ENCODE measurements at places on chromosomes 3 and 15.

DNA sequence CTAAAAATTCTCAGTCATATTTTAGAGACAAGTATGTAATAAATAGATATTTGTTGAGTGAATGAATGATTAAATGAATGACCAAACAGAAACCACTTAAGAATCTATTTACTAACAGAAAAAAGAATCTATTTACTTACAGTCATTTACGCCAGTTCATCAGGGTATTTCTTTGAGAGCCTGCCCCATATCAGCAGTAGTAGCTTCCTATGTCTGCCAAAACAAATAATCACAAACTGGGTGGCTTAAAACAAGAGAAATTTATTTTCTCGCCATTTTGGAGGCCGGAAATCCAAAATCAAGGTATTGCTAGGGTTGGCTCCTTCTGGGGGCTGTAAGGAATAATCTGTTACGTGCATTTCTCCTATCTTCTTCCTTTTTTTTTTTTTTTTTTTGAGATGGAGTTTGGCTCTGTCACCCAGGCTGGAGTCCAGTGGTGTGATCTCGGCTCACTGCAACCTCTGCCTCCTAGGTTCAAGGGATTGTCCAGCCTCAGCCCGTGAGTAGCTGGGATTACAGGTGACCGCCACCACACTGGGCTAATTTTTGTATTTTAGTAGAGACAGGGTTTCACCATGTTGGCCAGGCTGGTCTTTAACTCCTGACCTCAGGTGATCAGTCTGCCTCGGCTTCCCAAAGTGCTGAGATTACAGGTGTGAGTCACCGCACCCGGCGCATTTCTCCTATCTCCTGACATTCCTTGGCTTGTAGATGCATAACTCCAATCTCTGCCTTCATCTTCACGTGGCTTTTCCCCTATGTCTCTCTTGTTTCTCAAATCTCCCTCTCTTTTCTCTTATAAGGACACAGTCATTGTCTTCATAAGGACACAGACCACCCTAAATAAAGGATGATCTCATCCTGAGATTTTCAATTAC is 65.2 kb upstream of the SPPL2A start:
- no peak for DNase-seq

- no peak for DNase-seq
Measured at GRCh38 chr3:120473896-120474675, 23.3 kb upstream of the FSTL1 start.

- DNase-seq = no peak
Measured at GRCh38 chr3:27024493-27024892, 344.7 kb downstream of the NEK10 start.

GRCh38 chr3:184015381-184016019 is 2.2 kb downstream of the ABCC5 start:
- DNase-seq = peak; percentile 19

DNA sequence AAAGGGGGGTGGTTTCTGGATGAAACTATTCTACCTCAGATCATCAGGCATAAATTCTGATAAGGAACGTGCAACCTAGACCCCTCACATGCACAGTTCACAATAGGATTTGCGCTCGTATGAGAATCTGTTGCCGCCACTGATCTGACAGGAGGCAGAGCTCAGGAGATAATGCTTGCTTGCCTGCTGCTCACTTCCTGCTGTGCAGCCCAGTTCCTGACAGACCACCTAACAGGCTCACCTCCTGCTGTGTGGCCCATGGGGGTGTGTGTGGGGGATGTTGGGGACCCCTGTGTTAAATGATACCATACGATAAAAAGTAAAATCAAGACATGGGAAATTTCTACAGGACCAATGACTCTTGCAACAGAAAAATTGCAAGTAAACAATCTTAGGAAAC is 24.0 kb downstream of the CP start:
- DNase-seq = no peak

- no peak for DNase-seq
Measured at GRCh38 chr3:49313896-49314688, 25.8 kb downstream of the USP4 start.

DNA sequence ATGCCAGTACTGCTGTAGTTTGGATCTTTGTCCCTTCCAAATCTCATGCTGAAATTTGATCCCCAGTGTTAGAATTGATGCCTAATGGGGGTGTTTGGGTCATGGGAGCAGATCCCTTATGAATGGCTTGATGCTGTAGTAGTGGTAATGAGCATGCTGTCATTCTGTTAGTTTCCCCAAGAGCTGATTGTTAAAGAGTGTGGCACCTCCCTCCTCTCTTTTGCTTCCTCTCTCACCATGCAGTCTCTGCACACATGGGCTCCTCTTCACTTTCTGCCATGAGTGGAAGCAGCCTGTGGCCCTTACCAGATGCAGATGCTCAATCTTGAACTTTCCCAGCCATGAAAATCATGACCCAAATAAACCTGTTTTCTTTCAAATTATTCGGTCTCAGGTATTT is 141.3 kb upstream of the DPPA4 start:
- DNase-seq = no peak

GRCh38 chr3:46865031-46865507 is 1.8 kb upstream of the MYL3 start:
- DNase-seq = no peak

DNA sequence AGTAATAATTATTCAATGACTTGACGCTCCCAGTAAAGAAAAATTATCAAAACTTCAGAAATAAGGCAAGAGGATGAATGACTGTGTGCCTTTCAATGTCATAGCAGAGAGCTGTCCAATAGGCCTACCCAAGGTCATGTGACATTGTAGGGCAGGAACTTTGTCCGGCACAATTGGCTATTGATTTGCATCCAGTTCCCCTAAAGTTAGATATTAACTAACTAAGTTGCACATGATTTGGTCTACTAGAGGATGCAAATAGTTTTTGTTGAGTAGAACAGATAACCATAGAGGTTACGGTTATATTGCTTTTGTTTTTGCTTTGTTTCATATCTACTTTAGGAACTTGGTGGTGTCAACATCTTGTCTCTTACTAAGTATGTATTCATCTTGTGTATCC is 127.9 kb upstream of the PFN2 start:
- DNase-seq = no peak

DNA sequence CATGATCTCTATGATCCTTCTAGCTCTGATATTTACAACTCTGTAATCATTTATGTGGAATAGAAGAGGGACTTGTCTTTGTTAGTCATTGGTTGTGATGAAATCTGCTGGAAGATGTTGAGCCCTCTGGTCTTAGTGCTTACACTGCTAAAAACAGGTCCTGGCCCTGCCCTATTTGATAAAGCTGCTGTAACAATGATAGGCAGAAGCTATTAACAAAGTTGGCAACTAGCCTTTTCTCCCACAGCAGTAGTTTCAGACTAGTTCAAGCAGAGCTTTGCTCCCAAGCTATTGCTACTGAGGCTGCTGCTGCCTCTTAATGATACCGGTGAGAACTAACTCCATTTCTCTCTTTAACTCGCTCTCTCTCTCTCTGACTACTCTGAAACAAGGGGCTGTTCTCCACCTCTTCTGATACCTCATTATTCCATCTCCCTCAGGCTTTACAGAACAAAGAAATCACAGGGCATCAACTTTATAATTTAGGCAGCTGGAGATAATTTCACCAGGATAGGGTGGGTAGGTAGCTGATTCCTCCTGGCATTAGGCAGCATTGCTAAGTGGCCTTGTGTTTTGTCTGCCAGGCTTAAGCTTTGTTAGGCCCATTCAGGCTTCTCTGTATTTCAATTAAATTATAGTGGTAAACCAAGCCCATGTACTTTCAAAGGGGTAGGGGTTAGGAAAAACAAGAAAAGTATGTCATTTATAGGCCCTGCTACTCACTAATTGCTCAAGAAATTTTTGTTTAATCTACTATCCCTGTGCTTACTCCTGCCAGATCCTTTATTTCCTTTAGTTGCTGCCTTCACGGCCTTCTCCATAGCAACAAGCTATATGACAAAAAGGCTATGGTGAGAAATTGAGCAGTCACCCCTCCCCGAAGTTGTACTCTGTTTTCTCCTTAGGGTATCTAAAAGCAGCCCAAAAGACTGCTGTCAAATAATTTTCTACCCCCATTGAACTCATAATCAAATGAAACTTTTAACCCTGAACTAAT is 139.6 kb downstream of the RBPMS2 start:
- no peak for DNase-seq

DNA sequence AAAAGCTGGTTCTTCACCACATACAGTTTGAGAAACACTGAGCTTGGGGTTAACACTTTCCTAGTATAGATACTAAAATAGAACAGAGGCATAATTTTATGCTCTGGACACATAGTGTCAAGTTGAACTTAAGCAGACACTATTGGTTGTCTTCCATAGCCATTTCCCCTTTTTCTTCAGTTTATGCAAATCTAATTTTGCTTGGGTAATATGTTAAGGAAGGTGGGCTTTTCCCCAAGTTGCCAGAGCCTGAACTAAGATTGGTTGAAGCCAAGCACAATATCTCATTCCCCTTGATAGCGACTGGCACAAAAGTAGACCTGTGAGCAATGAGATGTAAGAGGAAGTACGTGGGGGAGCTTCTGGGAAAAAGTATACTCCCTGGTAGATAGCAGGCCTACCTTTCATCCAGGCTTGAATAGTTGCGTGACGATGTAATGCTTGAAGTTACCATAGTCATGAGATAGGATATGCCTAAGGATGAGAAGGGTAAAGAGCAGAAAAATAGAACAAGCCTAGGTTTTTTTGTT is 4.5 kb upstream of the POPDC2 start:
- DNase-seq = no peak

DNA sequence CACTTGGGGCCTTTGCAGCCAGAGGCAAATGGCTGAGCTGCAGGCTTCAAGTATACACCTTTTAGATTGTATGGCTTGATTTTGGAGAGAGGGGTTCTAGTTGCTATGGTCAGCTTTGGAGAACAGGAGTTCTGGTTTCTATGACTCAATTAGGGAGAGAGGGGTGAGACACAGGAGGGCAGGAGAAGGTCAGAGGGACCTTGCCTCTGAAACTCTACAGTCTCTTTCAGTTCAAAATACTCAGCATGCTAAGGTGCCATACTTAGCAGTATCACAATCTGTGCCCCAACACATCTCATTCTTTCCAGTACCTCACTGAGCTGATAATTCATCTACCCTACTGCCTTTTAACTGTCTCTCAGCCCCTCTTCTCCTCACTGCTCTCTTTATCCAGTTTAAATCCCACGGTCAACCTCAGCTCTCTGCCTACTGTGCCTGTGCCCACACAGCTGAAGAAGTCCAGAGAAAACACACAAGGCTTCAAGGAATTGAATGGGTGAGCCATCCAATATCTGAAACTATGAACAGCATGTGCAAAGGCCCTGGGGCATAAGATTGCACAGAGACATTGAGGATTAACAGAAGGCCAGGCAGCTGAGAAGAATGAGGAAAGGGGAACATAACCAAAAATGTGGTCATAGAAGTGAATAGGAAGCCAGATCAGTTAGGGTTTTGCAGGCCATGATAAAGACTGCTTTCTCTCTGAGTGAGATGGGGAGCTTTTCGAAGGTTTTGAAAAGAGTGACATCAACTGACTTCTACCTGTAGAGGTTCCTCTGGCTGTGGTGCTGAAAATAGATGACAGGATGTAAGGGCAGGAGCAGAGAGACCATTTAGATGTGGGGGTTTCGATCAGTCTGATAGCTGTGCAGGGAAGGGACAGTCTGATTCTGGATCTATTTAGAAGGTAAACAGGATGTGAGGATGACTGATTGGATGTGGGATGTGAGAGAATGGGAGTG is 54.5 kb upstream of the C3orf80 start:
- DNase-seq = no peak

DNA sequence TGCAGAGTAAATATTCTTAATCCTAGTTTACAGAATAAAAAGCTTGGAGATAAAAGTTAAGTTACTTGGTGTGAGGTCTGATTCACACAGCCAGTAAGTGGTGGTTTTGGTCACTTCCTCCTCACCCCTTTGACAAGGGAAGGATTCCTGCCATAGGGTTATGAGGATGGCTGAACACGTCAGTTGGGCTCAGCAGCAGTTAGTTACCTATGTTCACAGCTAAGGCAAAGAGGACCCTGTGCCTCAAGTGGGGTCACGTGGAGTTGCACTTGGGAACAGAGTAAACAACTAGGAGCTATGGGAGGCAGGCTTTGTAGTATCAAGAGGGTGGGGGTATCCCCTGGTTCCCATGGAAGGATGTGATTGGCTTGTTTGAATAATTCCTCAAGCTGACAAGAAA is 232.2 kb downstream of the UBE2E2 start:
- peak; percentile 15 for DNase-seq

DNA sequence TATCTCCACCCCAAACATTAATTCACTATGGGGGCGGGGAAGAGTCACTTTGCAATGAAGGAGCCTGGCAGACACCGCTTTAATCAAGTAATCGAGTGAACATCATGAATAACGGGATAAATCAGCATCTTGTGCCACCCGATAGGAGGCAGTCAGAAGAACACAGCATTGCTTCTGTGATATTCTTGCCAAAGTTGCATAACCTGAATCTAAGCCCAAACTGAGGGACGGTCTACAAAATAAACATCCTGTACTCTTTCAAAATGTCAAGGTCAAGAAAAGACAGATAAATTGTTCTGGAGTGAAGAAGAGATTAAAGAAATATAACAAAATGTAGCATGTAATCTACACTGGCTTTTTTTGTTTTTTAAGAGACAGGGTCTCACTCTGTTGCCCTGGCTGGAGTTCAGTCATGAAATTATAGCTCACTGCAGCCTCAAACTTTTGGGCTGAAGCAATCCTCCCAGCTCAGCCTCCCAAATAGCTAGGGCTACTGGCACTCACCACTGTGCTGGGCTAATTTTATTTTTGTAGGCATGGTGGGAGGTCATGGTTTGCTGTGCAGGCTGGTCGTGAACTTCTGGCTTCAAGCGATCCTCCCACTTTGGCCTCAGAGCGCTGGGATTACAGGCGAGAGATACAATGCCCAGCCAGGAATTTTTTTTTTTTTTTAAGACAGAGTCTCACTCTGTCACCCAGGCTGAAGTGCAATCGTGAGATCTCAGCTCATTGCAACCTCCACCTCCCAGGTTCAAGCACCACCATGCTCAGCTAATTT is 20.1 kb upstream of the VWA5B2 start:
- no peak for DNase-seq

GRCh38 chr3:84042399-84043106 is 916.2 kb upstream of the CADM2 start:
- DNase-seq = no peak

DNA sequence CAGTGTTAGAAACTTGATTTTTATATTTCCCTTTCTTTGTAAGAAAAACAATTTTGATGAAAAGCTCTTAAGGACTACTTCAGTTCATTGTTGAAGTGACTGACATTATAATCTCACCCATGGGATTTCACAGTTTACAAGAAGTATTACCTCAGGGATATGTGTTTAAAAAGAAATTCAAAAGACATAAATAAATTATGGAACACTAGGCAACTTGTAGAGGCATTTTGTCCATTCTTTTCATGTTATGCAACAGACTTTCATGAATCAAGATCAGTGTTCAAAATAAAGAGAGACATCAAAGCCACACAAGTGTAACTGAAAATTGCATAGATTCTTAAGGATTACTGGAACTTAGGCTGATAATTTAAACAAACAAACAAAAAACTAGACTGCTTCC is 196.8 kb upstream of the AGTR1 start:
- no peak for DNase-seq
